ENCODE measurements at places on chromosomes 2 and 18.

DNA sequence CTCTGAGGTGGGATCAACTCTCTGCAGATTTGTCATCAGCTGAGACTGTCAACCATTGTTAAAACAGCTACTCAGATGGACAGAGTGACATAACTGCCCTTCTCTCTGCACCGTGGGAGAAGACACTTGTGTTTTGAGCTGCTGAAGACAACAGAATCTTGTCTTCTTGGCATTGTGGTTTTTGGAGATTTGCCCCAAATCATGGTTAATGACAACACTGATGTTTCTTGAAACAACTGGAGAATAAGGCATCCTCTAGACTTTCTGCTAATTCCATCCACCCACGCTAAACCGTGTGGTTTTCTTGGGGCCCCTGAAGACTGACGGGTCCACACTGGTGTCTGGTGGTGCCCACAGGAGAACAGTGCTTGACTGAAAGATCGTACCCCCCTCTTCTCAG lies 39.5 kb downstream of the SH3BP4 start:
- no peak for DNase-seq

DNA sequence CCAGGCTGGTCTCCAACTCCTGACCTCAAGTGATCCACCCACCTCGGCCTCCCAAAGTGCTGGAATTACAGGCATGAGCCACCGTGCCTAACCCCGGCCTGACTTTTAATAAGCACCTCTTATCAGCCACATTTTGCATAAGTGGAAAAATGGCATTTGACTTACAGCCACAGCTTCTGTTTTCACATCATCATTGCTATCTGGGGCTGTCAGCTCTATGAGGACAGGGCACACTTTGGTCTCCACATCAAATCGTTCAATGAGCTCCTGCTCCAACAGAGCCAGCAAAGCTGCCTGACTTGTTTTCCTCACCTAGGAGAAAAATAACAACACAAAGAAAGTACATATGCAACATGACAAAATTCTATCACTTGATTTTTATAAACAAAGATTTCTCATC lies 26.4 kb downstream of the PPP4R1 start:
- no peak for DNase-seq

GRCh38 chr2:204984518-204984917 lies 439.2 kb downstream of the PARD3B start:
- no peak for DNase-seq

GRCh38 chr2:1746174-1747064 lies 2.1 kb upstream of the PXDN start:
- no peak for DNase-seq

DNA sequence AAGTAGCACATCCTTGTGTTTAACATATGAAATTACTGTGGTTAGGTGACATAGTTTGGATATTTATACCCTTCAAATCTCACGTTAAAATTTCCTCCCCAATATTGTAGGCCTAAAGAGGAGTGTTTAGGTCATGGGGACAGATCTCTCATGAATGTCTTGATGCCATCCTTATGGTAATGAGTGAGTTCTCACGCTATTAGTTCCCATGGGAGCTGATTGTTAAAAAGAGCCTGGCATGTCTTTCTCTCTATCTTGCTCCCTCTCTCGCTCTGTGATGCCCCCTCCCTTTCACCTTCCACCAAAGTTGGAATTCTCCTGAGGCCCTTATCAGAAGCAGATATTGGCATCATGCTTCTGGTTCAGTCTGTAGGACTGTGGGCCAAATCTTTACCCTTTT lies 660.1 kb downstream of the ADCYAP1 start:
- no peak for DNase-seq

GRCh38 chr2:60221098-60221497 lies 332.4 kb downstream of the BCL11A start:
- DNase-seq = no peak

- no peak for DNase-seq
These were observed 5.7 kb upstream of the TMEM178A start for GRCh38 chr2:39659765-39660611.
